H54 (cell line): ENCODE measurements at places on chromosomes 6 and 20.

DNA sequence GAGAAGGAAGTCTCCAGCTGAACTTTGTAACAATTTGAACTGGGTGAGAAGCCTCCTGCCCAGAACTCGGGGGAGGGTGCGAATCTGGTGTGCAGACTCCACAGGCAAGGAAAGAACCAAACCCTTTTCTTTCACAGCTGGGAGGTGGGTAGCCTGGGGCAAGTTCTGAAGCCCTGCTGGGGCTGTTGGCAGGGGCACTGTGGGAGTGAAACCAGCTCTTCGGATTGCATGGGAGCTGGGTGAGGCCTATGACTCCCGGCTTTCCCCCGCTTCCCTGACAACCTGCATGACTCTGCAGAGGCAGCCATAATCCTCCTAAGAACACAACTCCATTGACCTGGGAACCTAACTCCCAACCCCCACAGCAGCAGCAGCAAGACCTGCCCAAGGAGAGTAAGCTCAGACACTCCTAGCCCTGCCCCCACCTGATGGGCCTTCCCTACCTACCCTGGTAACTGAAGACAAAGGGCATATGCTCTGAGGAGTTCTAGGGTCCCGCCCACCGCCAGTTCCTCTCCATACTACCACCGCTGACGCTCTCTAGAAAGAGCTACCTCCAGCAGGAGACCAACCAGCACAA is 37.5 kb downstream of the SOD2 start:
- DNase-seq, result no peak

GRCh38 chr6:92130944-92131343 is 1288.4 kb downstream of the EPHA7 start:
- no peak for DNase-seq

GRCh38 chr6:150751296-150751695 is 114.2 kb upstream of the MTHFD1L start:
- no peak for DNase-seq

DNA sequence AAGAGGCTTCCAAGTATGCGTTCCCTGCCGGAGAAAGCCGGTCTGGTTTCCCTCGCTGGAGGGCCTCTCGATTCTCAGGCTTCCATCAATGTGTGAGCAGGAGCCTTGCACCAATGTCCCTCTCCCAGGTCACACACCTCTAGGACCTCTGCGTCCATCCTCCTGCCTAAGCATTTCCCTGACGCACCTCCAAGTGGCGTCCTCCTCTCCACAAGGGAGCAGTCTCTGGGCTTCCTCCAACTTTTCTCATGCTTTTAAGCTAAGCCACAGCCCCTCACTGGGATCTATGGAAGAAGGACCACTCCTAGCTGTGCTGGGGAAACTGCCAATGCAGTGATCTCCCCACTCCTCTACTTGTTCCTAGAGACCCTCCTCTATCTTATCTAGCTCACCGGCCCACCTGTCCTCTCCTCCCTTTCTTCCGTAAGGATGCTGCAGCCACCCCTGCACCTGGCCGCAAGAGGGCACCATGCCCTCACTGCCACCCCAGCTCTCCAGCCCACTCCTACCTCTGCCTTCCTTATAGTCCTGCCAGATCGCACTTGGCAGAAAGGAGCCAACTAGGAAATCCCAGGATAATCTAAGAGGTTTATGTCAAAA is 258.7 kb downstream of the LRFN2 start:
- no peak for DNase-seq

DNA sequence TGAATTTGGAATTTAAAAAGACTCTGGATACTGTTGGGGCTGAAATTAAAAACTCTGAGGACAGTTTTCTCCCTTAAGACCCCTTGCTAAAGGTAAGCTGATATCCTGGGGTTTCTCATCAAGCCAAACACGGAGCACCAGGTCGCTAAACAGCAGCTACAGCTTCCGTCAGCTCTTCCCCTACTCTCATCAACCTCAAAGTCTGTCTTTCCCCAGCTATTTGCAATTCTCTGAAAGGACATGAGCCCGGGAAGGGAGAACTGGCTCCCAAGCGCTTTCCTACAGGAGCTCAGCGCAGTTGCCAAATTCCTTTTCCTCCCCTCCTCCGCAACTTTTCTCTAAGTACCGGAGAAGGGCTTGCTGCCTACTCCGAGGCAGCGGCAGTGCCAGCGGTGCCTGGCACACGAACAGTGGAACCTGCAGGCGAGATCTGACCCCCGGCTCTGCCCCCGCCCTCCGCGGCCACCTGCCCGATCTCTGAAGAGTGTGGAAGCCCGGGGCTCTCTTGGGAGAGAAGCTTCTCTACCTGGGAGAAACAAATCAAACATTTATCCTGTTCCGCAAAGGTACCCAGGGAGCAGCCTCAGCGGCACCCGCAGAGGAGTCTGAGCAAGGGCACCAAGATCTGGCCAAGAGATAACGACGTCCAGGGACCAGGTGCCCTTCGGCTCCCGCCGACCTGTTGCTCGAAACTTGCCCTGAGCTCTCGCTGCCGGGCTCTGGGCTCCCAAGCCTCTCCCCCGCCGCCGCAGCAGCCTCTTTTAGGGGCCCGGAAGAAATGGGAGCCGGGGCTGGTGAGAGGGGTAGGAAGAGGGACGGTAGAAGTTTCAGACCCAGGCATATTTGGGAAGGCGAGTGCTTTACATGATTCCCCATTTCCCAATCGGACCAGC is 2.2 kb downstream of the CBLN4 start:
- DNase-seq, result no peak

DNA sequence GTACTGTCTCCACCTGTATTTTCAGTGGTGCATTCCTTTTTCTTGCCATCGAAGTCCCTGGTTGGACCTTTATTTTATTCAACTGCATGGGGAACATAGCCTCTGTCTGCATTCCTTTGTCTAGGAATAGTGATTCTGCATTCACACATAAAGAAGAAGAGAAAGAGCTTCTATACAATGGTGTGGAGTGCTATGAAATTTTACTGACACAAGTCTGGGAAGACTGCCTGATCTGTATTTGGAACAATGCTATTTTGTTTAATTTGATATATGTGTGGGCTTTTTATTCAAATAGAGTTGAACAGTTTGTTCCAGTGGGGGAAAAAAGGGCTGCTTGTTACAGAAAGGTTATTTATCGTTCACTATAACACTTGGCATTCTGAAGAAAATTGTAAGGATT is 375.7 kb upstream of the POU3F2 start:
- DNase-seq, result no peak
